ENCODE measurements at places on chromosomes 7 and 10.

- no peak for DNase-seq
Observed at GRCh38 chr10:99958302-99958701, 51.4 kb downstream of the DNMBP start.

DNA sequence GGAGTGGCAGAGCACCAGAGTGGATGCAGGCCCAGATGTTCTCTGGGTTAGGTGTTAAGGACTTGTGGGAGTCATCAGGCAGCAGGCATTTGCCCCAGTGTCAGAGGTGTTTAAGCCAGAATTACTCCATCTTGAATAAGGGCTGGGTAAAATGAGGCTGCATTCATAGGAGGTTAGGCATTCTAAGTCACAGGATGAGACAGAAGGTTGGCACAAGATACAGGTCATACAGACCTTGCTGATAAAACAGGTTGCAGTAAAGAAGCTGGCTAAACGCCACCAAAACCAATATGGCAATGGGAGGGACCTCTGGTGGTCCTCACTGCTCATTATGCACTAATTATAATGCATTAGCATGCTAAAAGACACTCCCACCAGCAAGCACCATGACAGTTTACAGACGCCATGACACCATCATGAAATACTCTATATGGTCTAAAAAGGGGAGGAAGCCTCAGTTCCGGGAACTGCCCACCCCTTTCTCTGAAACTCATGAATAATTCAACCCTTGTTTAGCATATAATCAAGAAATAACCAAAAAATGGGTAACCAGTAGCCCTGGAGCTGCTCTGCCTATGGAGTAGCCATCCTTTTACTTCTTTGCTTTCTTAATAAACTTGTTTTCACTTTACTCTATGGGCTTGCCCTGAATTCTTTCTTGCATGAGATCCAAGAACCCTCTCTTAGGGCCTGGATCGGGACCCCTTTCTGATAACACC lies 882 bp upstream of the LRRC61 start:
- peak; percentile 44 for DNase-seq

GRCh38 chr7:17994079-17994850 lies 33.4 kb downstream of the PRPS1L1 start:
- no peak for DNase-seq

- DNase-seq, result peak; percentile 29
Observed at GRCh38 chr7:144834641-144835144, 1.2 kb downstream of the TPK1 start.

- DNase-seq, result no peak
Observed at GRCh38 chr10:126913316-126913715, 8.1 kb downstream of the DOCK1 start.

- no peak for DNase-seq
Observed at GRCh38 chr7:111694376-111694775, 132.1 kb upstream of the IMMP2L start.

DNA sequence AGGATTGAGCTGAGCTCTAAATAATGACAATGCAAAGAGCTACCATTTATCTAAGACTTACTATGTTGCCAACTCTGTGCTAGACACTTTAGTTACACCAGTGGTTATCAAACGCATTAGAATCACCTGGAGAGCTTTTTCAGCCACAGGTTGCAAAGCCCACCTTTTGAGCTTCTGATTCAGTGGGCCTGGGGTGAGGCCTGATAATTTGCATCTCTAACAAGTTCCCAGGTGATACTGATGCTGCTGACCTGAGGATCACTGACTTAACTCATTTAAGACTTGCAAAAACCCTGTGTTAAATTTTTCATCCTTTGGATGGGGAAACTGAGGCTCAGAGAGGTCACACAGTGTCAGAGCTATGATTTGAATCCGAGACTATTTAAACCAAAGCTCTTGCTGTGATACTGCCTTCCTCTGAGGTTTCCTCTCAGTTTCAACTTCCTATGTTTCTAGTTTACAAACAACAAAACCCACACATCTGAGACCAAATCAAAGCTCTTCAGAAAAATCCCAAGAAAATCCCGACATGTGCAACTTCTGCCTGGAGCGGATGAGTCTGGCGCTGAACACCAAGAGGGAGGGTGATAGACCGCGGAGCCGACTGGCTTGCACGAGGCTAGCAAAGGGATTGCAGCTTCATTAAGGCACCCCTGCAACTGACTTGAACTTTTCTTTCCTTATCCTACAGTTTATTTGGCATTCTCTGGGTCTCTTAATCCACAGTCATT lies 124.9 kb downstream of the CYP26A1 start:
- DNase-seq, result no peak

DNA sequence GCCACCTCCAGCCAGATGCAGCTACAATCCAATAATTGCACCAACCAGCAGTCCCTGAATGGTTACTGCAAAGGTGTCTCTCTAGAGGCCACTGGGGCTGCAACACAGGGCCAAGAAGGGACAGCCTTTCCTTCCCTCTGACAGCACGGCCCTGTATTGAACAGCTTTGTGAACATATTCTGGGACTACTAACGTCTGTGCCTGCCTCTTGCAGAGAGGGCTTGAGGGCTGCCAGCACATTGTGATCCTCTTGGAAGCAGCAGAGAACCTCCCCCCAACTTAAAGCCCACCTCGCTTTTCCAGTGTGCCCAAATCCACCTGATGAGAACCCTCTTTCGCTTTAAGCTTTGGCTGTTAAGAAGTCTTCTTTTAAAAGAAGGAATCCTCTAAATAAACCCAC lies 415.9 kb downstream of the RPS24 start:
- no peak for DNase-seq

GRCh38 chr10:113520690-113521474 lies 32.0 kb upstream of the HABP2 start:
- DNase-seq, result no peak

GRCh38 chr10:85967594-85967993 lies 399.0 kb downstream of the GRID1 start:
- no peak for DNase-seq

GRCh38 chr7:68892236-68892635 lies 706.0 kb upstream of the AUTS2 start:
- DNase-seq, result no peak

DNA sequence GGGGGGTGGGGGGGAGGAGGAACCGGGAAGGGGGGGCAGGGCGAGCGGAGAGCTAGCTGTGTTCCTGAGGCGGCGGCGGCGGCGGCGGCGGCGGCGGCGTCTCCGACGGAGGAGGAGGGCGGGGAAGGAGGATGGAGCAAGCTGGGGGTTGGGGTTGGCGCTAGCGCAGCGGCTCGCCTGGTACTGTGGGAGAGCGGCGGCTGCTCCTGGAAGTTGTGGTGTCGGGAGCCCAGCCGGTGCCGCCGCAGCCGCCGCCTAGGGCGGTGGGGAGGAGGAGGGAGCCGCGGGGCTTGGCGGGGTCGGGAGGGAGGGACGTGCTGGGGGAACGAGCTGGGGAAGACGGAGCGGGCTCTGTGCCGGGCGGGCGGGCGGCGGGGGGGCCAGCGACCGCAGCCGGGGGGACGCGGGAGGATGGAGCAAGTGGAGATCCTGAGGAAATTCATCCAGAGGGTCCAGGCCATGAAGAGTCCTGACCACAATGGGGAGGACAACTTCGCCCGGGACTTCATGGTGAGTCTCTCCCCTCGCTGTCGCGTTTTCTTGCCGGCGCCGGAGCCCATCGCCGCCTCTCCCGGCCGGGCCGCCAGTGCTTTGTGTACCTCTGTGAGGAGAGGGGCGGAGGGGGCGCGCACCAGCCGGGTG lies at the start of gene PTPN12:
PTPN12 (plus strand) TSS at position 160 of the 642 bp plus-strand sequence; CDS start at position 412, 252 bp downstream.
- DNase-seq, result peak; percentile 50

DNA sequence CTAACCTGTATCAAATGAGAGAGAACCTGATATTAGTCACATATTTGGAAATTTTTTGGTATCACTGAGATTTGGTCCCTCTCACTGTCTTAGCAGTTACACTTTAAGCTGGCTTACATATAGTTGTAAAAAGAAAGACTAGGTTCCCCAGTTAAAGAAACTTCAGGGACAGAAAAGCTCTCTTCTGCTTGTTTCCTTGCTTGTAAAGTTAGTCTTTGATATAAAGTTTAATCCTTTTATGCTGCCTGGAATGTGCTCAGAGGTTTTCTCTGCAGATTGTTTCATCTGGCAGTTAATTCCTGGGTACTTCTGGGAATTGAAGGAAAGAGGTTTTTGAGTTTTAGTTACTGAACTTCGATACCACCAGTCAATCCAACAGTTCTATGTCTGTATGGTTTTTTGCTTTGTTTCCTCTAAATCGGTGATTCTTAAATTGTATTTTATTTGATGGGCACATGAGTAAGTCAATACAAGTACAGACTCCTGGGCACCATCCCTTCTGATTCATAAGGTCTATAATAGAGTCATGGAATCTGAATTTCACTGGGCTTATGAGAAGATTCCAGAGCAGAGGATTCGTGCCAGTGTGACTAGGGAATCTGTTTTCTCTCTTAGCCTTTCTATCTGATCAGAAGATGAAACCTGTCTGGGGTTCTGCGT lies 1080.9 kb upstream of the C7orf33 start:
- no peak for DNase-seq

GRCh38 chr7:41431671-41432070 lies 271.2 kb downstream of the INHBA start:
- no peak for DNase-seq

DNA sequence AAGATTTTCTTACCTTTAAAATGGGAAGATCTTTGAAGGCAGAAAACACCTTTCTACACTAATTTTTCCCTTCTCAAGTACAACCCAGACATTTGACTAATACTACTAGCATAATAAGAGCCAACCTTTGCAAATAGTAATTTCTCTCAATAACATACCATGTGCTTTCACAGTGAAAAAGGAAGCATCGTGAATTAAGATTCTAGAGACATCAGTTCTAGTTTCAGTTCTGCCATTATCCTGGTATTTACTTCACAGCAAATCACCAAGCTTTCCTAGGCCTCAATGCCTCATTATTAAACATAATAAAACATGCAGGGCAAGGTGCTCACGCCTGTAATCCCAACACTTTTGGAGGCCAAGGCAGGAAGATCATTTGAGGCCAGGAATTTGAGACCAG lies 24.9 kb downstream of the GSAP start:
- no peak for DNase-seq

DNA sequence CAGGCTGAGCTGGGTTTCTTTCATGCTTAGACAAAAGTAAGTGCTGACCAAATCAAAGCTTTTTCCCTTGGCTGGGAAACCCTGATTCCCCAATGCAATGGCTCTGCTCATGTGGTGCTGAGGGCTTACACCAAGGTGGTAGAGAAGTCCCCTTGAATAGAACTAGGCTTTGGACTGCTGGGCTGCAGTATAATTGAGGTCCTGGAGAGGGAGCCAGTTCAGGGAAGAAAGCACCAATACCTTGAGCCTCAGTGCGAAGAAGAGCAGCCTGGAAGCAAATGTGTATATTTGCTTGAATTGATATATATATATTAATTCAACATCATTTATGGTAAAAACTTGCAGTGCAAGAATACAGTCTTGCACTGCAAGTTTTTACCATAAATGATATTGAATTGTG lies 391.1 kb downstream of the RPS24 start:
- DNase-seq, result no peak

All from activated naive CD4-positive, alpha-beta T cell treated with anti-CD3 and anti-CD28 coated beads, Interleukin-2, amount 50 U/mL, for 16 hours (primary cell).